ENCODE measurements at places on chromosomes 13 and 19.
A peak's percentile ranks its signal among the peaks of the same experiment; 100 is the strongest.

DNA sequence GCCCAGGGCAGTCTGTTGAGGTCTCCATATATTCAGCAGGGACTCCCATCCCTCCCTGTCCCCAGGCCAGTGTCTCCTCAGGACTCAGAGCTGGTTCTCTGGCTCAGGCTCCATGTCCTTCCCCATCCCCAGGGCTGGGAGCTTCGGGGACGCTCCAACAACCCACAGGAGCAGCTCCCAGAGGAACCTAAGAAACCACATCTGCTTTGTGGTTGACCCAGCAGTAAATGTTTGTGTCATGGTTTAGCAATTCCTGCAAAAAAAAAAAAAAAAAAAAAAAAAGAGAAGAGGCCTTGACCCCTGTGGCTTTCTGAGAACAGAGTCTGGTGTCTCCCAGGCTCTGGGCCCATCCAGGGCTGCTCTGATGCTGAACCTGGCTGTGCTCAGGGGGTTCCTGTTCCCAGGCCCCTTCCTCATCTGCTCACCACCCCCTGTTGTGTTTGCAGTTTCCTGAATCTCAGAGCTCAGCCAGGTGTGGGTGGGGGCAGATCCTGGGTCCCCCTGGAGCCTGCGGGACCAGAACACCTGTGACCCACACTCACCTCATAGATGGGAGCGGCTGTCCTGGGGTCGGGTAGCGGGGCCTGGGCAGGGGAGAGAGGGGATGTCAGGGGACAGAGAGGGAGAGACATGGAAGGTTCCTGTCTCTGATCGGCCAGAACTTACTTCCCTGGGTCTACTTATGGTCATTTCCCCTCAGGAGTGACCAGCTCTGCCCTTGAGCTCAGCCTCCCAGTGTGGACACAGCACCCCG, 25.2 kb upstream of the CEACAM1 start:
- no peak for DNase-seq

GRCh38 chr19:7004313-7004931, 16.8 kb downstream of the MBD3L2B start:
- DNase-seq = peak; percentile 18

- DNase-seq = no peak
Measured at GRCh38 chr13:53783471-53783870, 754.9 kb downstream of the OLFM4 start.

DNA sequence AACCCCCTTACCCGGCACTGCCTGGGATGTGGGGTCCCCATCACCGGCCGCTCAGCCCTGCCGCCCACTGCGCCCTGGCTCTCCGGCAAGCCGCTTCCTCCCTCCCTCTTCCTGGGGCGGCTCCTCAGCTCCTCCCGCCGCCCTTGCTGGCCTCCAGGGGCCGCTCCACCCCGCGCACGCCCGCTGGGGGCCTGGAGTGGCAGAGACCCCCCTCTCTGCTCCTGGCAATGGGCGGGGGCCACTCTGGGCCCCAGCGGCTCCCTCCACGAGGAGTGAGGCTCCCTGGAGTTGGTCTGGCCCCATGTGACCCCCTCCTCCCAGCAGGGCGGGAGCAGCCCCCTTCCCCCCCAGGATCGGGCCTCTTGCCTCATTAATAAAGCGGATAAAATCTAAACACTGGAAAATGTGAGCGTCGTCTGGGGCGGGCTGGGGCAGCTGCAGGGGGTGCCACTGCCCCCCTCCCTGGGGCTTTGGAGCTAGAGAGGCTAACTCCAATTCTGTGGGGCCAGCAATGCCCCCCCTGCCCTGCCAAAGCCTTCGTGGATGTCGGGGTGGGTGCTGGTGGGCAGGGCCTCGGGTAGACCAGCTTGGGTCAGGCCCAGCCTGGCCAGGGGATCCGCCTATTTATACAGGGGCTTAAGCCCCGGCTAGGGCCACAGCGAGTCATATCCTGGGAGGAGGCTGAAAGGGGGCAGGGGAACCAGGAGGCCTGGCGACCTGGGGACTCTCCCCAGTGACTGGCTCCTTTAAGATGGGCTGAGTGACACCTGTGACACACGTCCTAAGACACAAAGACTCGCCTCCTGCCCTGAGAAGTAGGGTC, at the start of gene PTGER1:
Gene PTGER1 (minus strand): TSS at position 104 of the 823 bp plus-strand sequence. CDS start 1,034 bp downstream, outside the sequence.
- DNase-seq = no peak

- no peak for DNase-seq
Measured at GRCh38 chr19:36771261-36772231, 1.1 kb downstream of the ZNF850 start.

DNA sequence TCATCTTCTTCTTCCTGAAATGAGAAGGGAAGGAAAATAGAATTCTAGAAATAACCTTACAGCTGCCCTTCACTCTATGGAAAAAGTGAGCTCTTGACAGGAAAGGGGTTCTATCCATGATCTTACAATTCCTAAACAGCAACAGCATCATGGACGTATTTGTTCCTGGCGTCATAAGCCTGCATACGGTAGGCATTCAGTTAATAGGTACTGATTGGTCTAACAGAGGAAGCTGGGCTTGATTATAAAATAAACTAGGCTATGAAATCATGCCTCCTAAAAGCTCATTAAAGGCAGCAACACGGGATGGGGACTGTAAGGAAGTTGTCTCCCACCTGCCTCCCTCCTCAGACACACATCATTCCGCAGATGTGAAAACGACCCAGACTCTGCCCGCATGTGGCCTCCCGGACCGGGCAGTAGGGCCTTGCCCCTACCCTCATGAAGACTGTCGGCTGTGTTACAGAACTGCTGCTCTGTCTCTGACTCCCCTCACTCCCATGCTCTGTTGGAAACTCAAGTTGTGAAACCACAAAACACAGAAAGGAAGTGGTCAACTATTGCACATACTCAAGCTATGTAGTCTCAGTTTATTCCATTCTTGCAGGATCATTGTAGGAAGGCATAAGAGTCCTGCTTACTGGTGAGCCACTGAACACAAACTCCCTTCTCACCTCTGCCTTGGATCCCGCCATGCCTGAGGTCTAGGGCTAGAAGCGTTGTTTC, 129.8 kb downstream of the DLEU7 start:
- DNase-seq = peak; percentile 15

DNA sequence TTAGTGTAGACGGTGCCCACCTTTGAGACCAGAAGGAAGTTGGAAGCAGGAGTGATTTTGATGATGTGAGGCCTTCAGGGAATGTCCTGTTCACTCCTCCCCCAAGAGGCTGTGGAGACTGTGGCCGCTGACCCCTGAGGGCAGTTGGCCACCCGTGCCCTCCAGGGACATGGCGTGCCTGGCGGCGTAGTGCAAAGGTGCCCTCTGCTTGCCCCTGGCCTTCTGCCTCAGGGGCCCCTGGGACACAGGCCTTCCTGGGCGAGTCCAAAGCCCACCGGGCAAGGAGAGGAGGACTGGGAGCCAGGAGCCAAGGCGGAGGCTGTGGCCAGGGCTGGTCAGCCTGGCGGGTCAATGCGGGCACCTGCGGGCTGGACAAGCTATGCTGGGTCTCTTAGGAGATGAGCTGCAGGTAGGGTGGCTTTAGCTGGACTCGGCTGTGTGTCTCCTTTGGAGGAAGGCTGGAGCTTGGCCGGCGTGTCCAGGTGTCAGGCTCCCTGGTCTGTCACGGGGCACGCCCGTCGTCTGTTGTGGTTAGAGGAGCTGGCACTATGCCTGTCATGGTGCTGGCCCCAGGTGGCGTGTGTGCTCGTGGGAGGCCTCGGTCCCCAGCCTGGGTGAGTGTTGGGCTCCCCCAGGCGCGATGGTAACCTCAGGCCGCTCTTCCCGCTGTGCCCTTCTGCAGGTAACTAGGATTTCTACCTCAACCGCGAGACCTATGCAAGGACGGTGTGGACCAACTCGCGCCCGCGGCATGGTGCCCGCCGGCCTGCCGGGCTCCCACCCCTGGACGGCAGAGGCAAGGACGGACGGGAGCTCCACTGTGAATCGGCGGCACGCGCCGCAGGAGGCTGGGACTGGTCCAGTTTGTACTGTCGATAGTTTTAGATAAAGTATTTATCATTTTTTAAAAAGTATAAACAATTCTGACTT, 6.8 kb downstream of the PLEKHJ1 start:
- DNase-seq = no peak

GRCh38 chr13:105139380-105140285, 1395.8 kb downstream of the EFNB2 start:
- DNase-seq = peak; percentile 66

GRCh38 chr13:27004866-27005265, 166.7 kb downstream of the USP12 start:
- no peak for DNase-seq

- no peak for DNase-seq
Measured at GRCh38 chr13:63435667-63436324, 2020.1 kb upstream of the PCDH20 start.

- no peak for DNase-seq
Measured at GRCh38 chr13:55214841-55215345, 1925.8 kb upstream of the PRR20A start.

- no peak for DNase-seq
Measured at GRCh38 chr19:7552781-7553180, 17.3 kb downstream of the PNPLA6 start.

DNA sequence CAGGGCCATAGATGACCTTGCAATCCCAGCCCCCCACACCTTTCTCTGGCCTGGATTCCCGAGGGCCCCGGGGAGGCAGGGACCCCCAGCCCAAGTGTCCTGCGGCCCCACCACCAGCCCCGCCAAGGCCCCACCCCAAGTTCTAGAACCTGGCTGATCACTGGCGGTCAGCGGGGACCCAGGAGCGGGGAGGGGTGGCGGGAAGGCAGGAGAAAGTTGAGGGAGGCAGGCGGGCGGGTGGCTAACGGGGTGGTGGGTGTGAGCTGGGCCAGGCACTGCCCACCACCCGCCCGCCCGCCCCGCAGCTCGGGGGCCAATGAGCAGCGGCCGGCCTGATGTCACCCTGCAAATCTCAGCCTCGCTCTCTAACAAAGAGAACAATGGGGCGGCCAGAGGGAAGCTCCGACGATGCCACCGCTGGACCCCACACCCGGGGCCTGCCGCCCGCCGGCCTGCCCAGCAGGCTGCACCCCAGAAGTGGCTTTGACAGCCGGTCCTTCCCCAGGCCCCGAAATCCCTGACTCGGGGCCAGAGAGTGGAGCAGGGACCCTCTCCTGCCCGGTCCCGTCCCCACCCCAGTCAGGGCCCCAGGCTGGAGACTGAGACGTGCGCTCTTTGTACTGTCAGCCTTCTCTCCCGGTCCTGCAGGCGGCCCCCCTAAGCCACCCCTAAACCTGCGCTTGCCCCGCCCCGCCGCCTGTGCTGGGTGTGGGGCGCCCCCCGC, 1.6 kb downstream of the MEX3D start:
- DNase-seq = no peak

DNA sequence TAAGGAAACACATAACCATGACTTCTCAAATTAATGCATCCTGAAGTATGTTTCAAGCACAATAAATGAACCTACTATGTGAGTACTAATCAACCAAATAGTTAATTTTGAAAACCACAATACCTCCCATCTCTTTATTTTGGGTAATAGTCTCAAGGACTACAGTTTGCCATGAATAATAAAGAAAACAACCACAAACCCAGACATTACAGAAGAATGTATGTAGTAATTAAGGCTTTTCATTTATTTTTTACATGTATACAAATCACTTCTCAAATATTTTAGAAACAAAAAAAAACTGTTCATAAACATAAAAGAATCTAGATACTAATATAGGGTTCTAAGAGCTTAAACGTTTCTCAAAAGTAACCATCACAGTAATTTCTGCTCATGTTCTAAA, 6.8 kb downstream of the KATNAL1 start:
- DNase-seq = no peak

- DNase-seq = no peak
Measured at GRCh38 chr13:22111152-22111783, 440.4 kb downstream of the FGF9 start.

DNA sequence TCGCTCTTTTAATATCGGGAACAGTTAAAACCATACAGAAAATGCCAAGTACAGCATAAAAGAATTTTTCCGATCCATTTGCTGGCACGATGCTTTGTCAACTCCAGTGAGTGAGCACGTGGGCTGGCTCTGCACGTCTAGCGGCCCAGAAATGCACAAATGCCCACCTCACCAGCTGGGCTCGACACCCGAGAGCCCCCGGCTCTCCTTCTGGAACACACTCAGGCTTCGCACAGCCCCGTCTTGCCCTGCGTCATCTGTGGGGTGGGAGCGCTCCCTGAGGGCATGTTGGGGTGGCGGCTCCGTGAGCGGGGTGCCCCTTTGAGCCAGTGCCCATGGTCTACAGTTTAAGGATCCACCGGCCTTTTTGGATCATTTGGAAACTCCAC, 24.5 kb downstream of the ATP4B start:
- no peak for DNase-seq

- no peak for DNase-seq
Measured at GRCh38 chr13:31920727-31921100, 110.9 kb upstream of the FRY start.

DNA sequence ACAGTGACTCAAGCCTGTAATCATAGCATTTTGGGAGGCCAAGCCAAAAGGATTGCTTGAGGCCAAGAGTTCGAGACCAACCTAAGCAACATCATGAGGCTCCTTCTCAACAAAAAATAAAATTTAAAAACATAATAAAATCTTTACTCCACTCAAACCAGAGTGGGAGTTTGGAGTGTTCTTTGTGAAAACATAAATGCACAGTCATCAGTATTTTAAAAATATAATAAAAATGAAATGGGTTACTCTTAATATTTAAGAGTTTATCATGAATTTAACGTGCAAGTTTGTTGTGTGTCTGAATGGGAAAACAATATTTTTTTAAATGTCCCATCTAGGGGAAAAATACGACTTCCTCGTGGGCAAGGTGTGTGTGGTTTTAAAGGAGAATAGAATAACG, 78.6 kb upstream of the STARD13 start:
- no peak for DNase-seq

GRCh38 chr13:93771227-93771626, 544.6 kb downstream of the GPC6 start:
- no peak for DNase-seq

GRCh38 chr13:25377244-25377962, 5.6 kb downstream of the ATP8A2 start:
- no peak for DNase-seq

- DNase-seq = no peak
Measured at GRCh38 chr13:106986033-106986484, 418.1 kb upstream of the ARGLU1 start.

DNA sequence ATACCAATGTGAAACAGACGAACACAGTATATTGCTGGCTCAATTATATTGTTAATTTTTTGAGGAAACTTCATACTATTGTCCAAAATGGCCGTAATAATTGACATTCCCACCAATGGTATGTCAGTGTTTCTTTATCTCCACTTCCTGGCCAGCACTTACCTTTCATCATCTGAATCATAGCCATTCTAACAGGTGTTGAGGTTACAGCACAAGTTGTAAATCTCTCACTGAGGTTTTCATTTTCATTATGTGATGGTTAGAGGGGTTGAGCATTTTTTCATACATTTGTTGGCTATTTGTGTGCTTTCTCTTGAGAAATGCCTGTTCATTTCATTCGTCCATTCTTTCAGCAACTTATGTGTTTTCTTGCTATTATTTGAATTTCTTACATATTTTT, 824.0 kb downstream of the UQCRFS1 start:
- DNase-seq = no peak
